ENCODE measurements at places on chromosomes 1 and 21.

DNA sequence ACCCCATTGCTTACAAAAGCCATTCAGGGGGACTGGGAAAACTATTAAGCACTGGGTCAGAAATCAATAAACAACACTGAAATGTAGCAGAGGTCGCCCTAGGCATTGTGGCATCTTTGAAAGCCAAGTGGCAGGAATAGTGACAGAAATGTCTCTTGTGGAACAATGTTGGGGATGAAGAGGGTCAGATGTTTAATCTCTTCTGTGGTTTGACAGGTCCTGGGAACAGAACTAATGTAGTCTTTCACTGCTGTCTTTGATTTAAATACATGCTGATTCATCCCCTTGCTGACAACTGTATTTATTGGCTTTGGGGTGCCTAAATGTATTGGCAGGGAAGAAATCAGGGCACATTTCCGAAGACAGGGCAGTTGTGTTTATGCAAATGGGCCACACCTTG is 194.8 kb downstream of the ATG4C start:
- no peak for DNase-seq

DNA sequence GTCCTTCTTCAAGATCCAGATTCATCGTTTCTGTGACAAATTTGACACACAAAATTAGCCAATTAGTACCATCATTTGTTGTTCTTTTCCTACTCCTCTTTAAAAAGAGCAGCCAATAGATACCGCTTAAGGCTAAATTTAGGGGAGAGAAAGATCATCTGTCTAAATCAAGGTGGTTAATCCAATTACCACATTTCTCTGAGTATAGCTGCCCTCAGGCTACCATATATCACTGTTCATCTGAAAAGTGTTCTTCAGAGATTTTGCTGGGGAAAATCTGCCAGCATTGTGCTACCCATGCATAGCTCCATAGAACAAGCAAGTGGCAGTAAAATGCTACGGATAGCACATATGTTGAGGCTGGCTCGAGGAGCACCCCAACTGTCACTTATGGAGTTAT is 110.3 kb upstream of the ESRRG start:
- no peak for DNase-seq

GRCh38 chr1:230766318-230766717 is 19.1 kb downstream of the CAPN9 start:
- no peak for DNase-seq

GRCh38 chr1:77545970-77546369 is 136.5 kb downstream of the ZZZ3 start:
- DNase-seq, result no peak

GRCh38 chr1:153000294-153000693 is 1.3 kb upstream of the SPRR3 start:
- no peak for DNase-seq

DNA sequence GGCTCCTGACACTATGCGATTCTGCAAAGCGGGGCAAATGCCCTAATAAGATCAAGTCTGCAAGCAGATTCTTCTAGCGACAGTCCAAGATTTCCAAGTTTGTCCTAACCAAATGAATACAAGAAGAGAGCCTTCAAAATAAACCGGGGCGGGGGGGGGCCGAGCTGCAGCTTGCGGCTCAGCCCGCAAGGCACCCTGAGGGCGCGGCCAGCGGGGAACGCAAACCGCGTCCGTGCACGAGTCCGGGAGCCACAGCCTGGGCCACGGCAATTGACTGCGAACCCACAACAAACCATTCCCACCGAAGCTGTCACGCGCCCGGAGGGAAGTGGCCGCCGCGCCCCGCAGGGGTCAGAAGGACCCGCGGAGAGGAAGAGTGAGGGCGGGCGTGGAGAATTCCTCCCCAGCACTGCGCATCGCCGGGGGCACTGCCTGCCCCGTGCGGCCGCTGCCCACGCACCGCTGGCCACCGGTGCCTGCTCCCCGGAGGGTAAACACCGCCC is 687 bp downstream of the TGFBR3 start:
- no peak for DNase-seq

GRCh38 chr1:236308827-236309226 is 27.1 kb upstream of the ERO1B start:
- no peak for DNase-seq

- no peak for DNase-seq
Observed at GRCh38 chr1:180229483-180230415, at the start of gene LHX4. LHX4 (plus strand) TSS chr1:180230264; CDS start chr1:180230530, 266 bp downstream.
